ENCODE measurements at places on chromosomes 6 and 20.

- DNase-seq = no peak
Measured at GRCh38 chr20:5056801-5057599, 55.7 kb upstream of the SLC23A2 start.

GRCh38 chr6:112372226-112372806 lies 25.2 kb downstream of the RFPL4B start:
- DNase-seq = no peak

DNA sequence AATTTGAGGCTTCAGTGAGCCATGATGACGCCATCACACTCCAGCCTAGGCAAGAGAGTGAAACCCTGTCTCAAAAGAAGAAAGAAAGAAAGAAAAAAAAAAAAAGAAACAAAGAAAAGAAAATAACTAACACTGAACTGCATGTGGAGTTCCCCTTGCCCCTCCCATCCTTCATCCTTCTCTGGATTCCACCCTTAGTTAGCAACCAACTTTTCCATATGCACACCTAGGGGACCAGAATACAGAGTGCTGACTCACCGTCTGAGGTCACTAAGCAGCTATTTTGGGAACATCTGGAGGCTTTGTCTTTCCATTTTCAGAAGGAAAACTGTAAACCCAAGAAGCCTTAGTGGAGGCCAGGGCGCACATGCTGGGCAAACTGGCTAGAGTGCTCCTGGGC lies 257.4 kb downstream of the MAFB start:
- DNase-seq = no peak

DNA sequence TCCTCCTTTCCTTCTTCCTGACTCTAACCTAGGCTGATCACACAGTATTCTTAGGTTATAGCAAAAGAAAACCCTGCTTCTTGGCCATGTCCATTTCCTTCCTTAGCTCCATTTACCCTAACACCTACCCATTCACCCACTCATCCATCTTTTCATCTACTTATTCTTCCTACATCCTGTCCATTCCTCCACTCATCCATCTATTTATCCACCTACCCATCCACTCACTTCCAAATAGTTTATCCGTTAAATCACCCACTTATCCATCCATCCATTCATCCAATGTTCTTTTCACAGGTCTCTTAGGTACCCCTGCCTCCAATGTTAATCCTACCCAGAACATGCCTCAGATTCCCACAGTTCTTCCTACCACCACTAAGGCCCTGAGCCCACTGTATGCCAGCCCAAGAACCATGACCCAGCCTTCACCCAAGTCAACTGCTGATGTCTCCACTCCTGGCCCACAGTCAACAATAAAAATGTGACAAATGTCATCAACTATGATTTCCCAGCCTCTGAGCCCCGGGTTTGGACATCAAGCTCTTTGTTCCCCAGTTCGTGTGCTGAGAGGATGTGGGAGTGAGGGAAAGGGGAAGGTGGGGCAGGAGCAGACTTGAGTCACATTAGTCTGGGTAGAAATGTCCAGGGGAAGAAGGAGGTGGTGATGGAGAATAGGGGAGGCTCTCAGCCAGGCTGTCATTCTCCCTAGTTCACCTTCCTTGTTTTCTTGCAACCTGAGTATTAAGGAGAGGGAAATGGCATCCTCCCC lies 24.4 kb downstream of the TREML4 start:
- DNase-seq = no peak

DNA sequence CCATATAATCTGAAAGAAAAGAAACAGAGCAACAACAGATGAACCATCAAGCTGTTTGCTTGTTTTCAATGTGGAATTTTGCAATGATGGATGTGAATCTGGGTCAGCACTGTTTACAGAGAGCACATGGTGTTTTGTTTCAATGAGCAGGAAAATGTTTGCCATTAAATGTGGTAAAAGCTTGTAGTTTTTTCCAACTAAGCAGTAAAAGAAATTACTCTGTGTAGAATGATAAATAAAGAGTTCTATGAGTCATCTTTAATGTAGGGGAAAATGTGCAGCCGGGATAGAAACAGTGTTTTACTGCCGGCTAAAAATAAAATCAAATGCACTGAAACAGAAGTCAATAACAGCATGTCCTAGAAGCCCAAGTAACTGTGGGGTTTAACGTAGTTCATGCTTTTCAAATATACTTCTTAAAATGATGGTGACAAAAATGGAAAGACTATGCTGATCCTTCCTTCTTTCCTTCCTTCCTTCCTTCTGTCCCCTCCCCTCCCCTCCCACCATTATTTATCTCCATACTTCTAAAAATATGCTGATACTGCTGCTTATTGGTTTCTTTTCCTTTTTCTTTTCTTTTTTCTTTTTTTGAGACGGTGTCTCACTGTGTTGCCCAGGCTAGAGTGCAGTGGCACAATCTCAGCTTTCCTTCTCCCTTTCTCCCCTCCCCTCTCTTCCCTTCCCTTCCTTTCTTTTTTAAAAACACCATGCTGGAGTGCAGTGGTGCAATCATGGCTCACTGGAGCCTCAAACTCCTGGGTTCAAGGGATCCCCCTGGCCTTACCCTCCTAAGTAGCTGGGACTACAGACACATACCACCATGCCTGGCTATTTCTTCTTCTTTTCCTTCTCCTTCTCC lies 6.3 kb upstream of the NAA20 start:
- no peak for DNase-seq

- no peak for DNase-seq
Measured at GRCh38 chr6:7389162-7389450, 436 bp downstream of the CAGE1 start.

DNA sequence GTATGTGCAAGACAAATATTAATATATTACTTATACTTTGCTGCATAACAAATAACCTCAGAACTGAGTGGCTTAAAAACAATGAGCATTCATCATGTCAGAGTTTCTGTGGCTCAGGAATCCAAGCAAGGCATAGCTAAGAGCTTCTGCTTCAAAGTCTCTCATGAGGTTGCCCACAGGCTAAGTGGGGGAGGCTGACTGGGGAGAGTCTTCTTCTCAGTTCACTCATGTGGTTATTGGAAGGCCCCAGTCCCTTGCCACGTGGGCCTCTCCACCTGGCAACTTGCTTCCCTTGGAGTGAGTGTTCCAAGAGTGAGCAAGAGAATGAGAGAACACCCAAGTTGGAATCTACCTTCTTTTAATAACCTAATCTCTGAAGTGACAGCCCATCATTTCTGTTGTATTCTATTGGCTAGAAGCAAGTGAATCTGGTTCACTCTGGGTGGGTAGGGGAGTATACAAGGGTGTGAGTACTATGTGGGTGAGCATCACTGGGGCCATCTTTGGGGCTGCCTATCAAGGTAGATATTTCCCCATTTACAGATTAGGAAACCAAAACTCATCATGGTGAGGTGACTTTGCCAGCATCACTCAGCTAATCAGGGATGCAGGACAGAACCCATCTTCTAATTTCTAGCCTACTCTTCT lies 36.0 kb downstream of the DNAH8 start:
- DNase-seq = no peak

- no peak for DNase-seq
Measured at GRCh38 chr6:5333658-5334057, 72.3 kb downstream of the FARS2 start.

DNA sequence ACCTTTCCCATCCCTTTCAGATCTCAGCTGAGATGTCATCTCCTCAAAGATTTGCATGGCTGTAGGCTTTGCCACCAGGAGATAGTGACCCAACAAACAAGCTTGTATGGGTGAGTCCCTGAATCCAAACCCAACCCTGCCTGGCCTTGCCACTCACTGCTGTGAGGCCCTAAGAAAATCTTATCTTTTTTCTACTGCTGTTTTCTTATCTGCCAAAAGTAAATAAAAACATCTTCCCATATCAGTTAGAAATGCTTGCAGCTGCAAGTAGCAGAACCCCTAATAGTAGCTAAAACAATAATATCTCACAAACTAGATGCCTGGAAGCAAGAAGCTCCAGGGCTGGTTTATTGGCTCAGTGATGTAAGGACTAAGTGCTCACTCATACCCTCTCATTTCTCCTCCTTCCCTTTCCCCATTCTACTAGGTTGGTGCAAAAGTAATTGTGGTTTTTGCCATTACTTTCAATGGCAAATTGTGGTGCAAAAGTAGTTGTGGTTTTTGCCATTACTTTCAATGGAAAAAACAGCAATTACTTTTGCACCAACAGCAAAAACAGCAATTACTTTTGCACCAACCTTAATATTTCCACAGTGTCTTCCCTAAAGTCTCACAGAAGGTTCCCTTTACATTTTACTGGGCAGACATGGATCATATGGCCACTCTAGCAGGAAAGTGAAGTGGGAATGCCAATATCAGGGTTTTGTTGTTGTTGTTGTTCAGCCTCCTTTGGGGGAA lies 56.7 kb upstream of the PSMF1 start:
- no peak for DNase-seq

- DNase-seq = no peak
Measured at GRCh38 chr20:36845288-36845971, 30.5 kb upstream of the TLDC2 start.

- DNase-seq = no peak
Measured at GRCh38 chr6:2940851-2941250, 30.5 kb downstream of the SERPINB6 start.

DNA sequence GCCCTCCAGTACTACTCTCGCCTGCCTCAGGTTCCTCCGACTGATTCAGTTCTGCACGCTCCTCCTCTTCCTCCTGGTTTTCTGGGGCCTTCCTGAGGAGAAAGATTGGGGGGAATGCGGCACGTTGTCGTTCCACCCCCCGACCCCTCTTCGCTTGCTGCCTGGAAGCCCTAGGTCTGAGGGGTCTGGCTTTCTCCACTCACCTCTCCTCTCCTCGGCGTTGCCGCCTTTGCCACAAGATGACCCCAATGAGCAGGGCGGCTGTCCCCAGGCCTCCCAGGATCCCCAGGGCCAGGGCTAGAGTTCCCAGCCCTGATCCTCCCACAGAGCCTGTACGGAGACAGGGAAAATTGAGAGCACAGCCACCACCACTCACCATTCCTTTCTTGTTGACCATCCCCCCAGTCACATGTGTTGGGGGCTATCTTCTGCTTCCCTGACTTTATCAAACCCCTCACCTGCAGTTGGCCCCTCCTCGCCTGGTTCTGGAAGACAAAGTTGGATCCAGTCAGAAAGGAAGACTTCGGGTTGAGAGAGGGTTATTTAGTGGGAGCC lies 2.8 kb downstream of the AGER start:
- no peak for DNase-seq

GRCh38 chr20:42589976-42590639 lies 599.6 kb downstream of the PTPRT start:
- no peak for DNase-seq

- DNase-seq = no peak
Measured at GRCh38 chr6:150366118-150366778, 2.6 kb upstream of the IYD start.

- no peak for DNase-seq
Measured at GRCh38 chr6:150332939-150333584, 35.8 kb upstream of the IYD start.

DNA sequence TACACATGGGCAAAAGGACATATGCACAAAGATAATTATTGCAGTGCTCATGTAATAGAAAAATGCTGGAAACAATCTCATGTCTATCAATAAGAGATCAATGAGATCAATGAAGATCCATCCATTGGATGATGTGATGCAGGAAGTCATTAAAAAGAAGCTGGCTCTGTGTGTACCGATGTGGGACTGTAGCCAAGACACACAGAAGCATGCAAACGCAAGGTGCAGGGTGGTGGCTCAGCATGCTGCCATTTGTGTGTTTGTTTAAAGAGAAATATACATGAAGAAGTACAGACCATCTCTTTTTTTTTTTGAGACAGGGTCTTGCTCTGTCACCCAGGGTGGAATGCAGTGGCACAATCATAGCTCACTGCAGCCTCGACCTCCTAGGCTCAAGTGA lies 33.1 kb upstream of the KCNB1 start:
- DNase-seq = no peak

DNA sequence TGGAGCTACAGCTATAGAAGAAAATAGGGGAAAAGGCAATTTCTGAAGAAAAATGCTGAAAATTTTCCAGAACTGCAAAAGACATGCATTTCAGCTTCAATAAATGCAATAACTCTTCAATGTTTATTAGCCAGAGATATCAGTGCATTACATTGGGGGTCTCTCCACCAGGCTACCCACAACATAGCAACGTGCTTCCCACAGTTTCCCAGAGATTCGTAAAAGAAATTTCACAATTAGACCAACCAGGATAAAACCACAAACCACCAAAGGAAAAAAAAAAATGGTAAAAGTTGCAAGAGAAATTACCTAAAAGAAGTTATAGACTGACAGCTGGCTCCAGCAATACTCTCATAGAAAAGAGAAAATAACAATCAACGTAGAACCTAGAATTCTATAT lies 16.0 kb downstream of the LY86 start:
- DNase-seq = no peak

DNA sequence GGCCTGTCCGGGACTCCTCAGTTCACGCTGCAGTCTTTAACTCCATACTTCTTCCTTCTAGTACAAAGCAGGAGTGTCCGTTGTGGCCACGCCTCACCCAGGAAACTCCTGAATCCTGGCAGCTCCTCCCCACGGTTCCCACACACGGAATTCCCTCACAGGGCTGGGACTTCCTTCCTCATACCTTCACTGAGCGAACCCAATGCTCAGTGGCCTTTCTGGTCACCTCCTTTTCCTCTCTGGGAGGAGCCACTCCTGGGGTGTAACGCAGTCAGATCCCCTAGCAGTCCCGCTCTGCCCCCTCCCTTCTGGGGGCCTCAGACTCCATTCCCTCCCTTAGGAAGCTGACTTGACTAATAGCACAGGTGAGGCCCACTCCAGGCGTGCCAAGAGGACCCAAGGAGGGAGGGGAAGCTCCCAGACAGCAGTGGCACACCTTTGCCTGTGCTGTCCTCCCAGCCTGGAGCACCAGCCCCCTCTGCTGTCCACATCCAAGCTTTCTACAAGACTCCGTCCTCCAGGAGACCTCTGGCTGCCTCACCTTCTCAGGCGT lies at the start of gene SLC52A3:
SLC52A3 (minus strand) TSS at position 75 of the 553 bp plus-strand sequence. CDS start 2,726 bp downstream, outside the sequence.
- DNase-seq = no peak

- no peak for DNase-seq
Measured at GRCh38 chr6:112503091-112503596, 156.0 kb downstream of the RFPL4B start.

- no peak for DNase-seq
Measured at GRCh38 chr6:30135757-30136156, at the start of gene TRIM40. TRIM40 (plus strand) TSS chr6:30136140; CDS start chr6:30137037, 897 bp downstream.

- DNase-seq = no peak
Measured at GRCh38 chr20:49032455-49032854, 13.7 kb upstream of the CSE1L start.

DNA sequence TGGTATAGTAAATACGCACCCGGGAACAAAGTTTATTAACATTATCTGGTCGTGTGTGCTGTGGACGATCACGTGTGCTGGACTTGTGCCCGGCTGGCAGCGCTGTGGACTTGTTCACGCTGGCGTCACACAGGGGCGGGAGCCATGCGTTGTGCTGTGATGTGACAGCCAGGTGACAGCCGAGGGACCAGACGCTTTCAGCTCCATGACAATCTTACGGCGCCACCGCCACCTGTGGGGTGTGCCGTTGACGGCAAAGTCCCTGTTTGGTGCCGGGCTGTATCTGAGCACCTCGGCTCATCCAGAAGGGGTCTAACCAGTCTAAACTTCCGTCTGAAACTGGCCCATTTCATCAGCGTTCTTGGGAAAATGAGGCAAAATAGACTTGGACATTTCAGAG lies 25.2 kb downstream of the DLL1 start:
- no peak for DNase-seq

Data from cortex of kidney (tissue), 1 donor.